Natural killer cell treated with Interleukin-12 subunit alpha and Interleukin-12 subunit beta and Interleukin-15 and Interleukin-18, amount 100 ng/mL, for 72 hours (primary cell): ENCODE measurements at places on chromosomes 5 and 9. TPM values are rescaled to one million over a fixed set of nuclear protein-coding genes. Genes with fewer than 3 reads are reported as not detected.

DNA sequence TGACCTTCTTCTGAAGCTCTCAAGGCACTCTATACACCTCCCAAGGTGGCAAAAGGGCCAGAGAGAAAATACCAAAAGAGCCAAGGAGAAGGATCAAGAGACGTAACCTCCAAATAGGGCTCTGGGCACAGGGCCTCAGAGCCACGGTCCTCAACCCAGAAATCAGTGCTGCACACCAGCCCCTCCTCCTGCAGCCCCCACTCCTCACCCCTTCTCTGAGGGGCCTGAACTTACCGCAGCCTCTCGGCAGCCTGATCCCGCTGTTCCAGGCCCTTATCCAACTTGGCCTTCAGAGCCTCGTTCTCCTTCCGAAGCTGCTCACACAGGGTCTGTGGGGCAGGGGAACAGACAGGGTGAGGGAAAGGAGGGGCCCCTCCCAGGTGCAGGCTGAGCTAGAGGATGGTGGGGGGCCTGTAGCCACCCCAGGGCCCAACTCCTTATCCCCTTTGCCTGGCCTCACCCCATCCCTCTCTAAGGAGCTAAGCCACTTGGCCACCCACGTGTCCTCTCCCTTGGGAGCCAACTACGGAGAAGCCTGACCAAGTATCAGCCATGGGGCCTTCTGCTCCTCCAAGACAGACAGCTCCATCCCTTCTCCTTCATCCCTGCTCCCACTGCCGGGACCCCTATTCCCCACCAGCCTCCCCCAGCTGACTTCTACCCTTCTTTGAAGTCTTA, 28.8 kb downstream of the TNIP1 start:
- no peak overlapping the region for H3K4me3 ChIP-seq
- DNase-seq = no peak
- peaks cover 8% of the 10 kb centered on the region for H3K4me1 ChIP-seq
- H3K36me3 ChIP-seq = peaks cover 23% of the 10 kb centered on the region
- no peaks in the 10 kb centered on the region for H3K27me3 ChIP-seq

- no peak overlapping the region for H3K27ac ChIP-seq
- no peaks in the 10 kb centered on the region for H3K4me1 ChIP-seq
Observed at GRCh38 chr5:121088341-121088740, 624.2 kb downstream of the PRR16 start.

Gene SLC6A3
- total RNA-seq = not detected

DNA sequence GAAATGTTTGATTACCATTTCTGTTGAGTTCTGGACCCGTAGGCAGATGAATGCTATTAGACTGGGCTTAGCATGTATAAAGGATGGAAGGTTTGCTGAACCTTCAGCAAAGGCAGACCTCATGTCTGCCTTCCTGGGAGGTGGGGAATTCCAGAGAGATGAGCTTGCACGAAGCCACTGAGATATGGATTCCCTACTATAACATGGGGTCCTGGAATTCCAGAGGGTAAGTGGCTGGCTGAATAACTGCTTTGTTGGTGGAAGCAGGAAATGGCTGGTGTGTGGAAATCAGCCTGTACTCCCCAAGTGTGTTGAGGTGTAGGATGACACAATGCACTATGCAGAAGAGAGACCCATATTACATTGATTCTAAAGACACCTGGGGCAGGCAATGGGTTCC, 526.4 kb downstream of the CTNND2 start:
- no peak overlapping the region for H3K27ac ChIP-seq
- H3K4me3 ChIP-seq = no peak overlapping the region
- H3K27me3 ChIP-seq = peaks cover 31% of the 10 kb centered on the region
- no peaks in the 10 kb centered on the region for H3K36me3 ChIP-seq
- DNase-seq = no peak
- H3K4me1 ChIP-seq = peaks cover 5% of the 10 kb centered on the region

Gene FAM221B
- total RNA-seq = not detected

Gene NEURL1B
- 0.14 TPM for total RNA-seq
